Stimulated activated naive CD4-positive, alpha-beta T cell treated with Interleukin-2 at 50 U/mL for 16 hours (primary cell): ENCODE measurements at places on chromosomes 7 and 10.

DNA sequence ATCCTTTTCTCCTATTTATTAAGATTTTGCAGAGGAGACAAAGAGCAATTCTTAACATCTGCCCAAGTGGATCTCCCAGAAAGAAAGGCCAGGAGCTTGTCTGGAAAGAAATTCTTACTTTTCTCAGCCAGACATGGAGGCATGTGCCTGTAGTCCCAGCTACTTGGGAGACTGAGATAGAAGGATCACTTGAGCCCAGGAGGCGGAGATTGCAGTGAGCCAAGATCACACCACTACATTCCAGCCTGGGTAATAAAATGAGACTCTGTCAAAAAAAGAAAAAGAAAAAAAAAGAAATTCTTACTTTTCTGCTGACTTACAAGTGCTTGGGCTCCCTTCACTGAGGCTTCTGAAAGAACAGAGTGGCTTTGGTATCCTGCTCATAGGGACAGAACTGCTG, 2.4 kb upstream of the CYP3A43 start:
- no peak for DNase-seq

- DNase-seq: no peak
Measured at GRCh38 chr7:141339603-141340002, 211.6 kb upstream of the AGK start.

GRCh38 chr10:49270565-49270964, 28.4 kb upstream of the C10orf71 start:
- DNase-seq: no peak

DNA sequence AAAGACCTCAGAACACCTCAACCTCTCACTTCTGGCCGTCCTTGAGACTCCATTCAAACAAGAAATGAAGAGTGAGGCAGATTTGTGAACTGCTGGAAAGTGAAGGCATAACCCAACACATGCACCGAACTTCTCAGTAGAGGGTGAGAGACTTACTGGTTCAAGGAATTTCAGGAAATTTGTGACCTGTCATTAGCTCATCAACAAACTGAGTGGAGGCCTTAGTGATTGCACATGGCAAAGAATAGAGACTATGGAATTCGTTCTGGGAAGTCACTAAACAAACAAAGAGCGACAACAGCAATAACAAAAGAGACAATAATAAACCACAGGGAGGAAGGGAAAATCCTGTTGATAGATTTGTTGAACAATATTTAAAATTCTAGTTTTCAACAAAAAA, 125.0 kb upstream of the AKR1E2 start:
- no peak for DNase-seq

DNA sequence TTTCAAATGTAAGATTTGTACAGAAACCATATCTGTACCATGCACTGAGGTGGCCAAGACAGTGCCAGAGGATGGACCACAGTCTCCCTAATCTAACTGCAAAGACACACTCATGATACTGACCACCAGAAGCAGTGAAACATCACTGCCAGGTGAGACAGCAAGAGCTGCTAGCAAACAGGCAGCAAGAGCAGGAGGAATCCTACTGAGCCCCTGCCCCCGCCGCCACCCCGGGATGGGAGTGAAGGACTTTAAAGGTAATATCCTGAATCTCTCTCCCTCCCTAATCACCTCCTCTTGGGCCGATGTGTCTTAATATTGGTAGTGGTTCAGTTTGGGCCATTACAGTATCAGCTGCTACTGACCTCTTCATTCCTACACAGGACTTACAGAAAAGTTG, 144.3 kb downstream of the XPNPEP1 start:
- no peak for DNase-seq

- DNase-seq: no peak
Measured at GRCh38 chr10:130740915-130741750, 570.4 kb downstream of the TCERG1L start.

GRCh38 chr7:121078701-121079227, 90.3 kb downstream of the CPED1 start:
- no peak for DNase-seq
